ENCODE measurements at places on chromosomes 7 and 10. TPM values are rescaled to one million over a fixed set of nuclear protein-coding genes. Genes with fewer than 3 reads are reported as not detected.

DNA sequence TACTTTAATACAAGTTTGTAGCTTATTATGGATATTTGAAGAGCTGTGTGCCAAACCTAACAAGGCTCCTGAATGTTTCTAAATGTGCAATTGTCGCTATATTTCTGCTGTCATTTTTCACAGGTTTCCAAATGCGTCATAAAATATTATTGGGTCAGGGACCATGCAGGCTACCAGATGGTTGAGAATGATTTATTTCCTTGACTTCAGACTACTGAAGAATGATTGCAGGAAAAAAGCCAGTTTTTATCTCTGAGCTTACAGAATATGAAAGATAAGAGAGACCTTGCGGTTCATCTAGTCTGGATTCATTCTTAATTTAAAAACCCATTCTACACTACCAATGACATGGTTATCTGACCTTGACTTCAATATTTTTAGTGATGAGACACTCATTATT, 55.2 kb downstream of the TSPAN12 start:
- no peak overlapping the region for H3K4me3 ChIP-seq
- DNase-seq: no peak
- H3K27ac ChIP-seq: no peak overlapping the region
- peaks cover 8% of the 10 kb centered on the region for H3K4me1 ChIP-seq
- H3K27me3 ChIP-seq: no peaks in the 10 kb centered on the region
- no peaks in the 10 kb centered on the region for H3K36me3 ChIP-seq

DNA sequence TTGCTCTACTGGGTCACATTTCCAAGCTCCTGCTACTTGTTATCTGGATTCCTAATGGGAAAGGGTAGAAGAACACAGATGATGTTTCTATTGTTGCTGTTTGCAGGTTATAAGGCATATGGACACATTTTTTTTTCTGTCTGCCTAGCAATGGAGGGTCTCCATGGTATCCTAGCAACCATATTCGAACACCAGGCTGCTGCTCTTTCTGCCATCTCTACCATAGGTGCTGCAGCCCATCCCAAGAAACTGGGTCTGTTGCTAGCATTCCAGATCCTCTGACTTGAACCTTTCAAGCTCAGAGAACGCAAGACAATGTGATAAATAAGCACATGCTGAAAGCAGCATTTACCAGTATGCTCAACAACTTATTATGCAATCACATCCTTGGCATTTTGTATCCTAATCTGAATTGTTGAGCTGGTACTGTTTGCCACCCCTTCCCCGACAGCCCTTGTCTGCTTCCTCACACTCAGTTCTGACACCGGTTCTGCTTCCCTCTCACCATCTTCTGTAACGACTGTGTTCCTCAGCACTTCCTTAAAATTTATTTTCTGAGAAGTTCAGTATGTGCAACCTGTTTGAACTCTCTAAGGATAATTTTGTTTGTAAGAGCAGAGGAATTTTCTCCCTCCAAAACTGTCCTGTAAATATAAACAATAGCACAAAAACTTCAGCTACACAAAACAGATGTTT, 6.2 kb downstream of the PRKG1 start:
- no peak overlapping the region for H3K4me3 ChIP-seq
- H3K27me3 ChIP-seq: no peaks in the 10 kb centered on the region
- H3K27ac ChIP-seq: peak overlapping the region; percentile 47
- no peak for DNase-seq

DNA sequence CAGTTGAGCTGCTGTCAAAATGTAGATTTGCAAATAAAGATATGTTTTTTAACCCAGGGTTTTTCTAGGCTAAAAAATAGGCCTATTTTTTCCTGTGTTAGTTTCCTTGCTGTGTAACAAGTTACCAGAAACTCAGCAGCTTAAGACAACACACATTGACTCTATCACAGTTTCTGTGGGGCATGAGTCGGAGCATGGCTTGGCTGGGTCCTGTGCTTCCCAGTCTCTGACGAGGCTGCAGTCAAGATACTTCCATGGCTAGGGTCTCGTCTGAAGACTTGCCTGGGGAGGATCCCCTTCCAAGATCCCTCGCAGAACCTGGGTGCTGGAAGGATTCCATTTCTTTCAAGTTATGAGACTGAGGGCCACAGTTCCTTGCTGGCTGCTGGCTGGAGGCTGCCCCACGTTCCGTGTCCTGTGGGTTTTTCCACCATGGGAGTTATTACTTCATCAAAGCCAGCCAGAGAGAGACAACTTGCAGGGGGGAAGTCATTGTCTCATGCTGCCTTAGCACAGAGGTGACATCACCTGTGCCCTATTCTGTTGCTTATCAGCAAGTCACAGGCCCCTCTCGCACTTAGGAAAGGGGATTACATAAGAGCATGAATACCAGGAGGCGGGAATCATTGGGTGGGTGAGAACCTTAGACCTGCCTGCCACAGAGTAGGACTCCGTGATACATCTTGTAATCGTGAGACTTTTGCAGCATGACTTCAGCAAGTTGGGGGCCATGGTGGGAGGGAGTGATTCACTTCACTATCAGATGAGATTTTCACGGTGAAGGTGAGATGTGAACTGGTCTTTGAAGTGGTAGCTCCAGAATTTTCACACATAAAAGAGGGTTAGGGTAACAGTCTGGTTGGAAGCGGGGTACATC, 77.9 kb downstream of the CCNY start:
- H3K27ac ChIP-seq: peak overlapping the region; percentile 20
- DNase-seq: peak; percentile 56
- peaks cover 54% of the 10 kb centered on the region for H3K4me1 ChIP-seq
- no peak overlapping the region for H3K4me3 ChIP-seq
- no peaks in the 10 kb centered on the region for H3K36me3 ChIP-seq
- H3K27me3 ChIP-seq: no peaks in the 10 kb centered on the region

DNA sequence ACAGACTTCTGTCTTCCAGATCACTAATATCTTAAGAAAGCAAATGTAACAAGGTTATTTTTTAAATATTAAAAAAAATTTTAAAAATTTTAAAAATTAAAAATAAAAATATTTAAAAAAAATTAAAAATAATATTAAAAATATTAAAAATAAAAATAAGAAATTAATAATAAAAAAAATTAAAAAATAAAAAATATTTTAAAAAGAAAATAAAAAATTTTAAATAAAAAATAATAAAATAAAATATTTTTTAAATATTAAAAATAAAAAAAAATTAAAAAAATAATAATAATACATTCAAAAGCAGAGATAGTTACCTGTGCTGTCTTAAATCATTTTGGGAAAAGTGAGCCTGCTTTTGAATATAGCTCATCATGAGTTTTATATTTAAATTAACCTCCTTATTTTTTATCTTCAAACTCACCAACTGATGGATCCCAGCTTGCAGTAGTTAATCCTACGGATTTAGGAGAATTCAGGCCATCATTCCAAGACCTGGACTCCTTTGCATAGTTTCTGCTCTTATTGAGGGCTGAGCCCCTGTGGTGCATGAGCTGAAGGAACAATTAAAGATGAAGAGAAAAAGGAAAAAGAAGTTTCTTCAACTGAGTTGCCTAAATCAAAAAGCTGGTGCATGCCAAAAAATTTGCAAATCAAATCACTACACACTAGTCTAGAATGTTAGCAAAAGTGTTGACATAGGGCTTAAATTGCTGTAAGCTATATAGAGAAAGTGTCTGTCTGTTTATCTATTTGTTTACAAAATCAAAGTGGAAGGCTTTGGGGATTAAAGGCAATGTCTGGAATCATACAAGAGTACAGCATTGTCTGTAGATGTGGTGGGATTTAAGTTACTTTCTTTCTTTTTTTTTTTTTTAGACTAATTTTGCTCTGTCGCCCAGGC, 50.5 kb upstream of the ZNF438 start:
- no peak overlapping the region for H3K27ac ChIP-seq
- no peaks in the 10 kb centered on the region for H3K4me1 ChIP-seq
- no peaks in the 10 kb centered on the region for H3K27me3 ChIP-seq
- no peak overlapping the region for H3K4me3 ChIP-seq

- H3K36me3 ChIP-seq: no peaks in the 10 kb centered on the region
- no peaks in the 10 kb centered on the region for H3K27me3 ChIP-seq
- no peaks in the 10 kb centered on the region for H3K4me1 ChIP-seq
- DNase-seq: no peak
- H3K4me3 ChIP-seq: no peak overlapping the region
Observed at GRCh38 chr10:125555743-125556142, 127.2 kb downstream of the TEX36 start.

DNA sequence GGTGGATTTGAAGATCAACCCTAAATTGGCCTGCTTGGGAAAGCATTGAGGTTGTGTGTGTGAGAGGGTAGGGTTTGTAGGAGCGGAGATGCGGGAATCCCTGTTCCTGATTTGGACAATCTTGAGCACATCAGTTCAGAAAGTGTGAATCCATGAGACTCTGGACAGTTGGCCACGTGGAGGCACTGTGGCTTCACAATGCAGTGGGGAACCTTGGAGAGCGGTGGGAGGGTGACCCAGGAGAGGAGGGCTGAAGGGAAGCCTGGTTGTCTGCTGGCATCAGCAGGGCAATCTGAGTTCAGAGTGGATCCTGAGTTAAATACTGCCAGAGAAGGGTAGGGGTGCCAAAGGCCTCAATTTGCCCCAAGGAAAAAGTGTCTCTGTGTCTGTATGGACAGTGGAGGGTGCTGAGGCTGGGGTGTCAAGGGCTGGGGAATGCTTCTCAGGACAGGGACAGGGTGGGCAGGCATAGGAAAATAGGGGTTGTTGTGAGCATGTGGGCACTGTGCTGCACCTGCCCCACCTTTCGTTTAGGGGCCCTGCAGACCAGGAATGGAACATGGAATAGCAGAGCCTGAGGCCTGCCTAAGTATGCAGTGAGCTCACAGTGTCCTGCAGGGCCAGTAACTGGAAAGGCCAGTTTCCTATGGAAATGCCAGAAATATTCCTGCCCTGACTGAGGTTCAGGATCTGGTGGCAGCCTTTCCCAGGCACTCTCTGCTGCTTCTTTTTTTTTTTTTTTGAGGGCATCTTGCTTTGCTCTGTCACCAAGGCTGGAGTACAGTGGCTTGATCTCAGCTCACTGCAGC, 162.9 kb upstream of the PRSS58 start:
- H3K36me3 ChIP-seq: no peaks in the 10 kb centered on the region
- H3K4me3 ChIP-seq: no peak overlapping the region
- DNase-seq: no peak

SLC26A5 gene
- not detected for polyA plus RNA-seq

DNA sequence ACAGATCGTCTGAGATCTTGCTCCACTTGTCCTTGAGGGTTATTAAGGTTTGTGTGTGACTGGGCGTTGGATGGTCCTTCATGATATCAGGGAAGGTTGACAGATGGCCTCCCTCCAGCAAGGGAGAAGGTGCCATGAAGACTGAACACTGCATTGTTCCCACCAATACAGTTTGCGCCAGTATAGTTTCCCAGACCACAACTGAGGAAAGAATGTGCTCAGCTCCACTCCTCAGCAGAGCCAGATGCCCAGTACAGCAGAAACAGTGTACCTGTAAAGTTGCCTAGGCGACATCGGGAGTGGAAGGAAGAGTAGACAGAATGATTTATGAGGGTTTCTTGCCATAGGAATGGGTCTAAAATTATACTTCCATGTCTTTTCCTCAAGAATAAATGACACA, 137.5 kb downstream of the ST7 start:
- no peak overlapping the region for H3K27ac ChIP-seq
- no peaks in the 10 kb centered on the region for H3K27me3 ChIP-seq
- H3K36me3 ChIP-seq: no peaks in the 10 kb centered on the region

DNA sequence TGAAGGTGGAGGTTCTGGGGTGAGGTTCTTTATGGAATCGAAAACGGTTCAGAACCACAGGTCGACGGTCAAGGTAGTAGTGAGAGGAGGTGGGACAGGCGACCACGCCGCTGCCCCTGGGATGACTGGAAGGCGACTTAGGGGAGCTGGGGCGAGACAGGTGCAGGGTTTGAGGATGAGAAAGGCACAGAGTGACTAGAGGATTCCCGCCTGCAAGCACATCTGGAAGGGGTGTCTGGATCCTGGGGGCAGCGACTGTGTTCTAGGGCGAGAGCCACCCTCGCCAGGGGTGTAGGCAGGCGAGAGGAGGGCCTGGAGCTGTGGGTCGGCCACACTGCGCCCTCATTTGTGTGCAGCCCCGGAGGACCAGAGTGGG, 468 bp upstream of the IRF5 start:
- peak; percentile 40 for DNase-seq
- H3K4me3 ChIP-seq: peak overlapping the region; percentile 59

GRCh38 chr10:96511044-96511945, 2.4 kb downstream of the TLL2 start:
- no peak overlapping the region for H3K4me3 ChIP-seq
- peaks cover 26% of the 10 kb centered on the region for H3K4me1 ChIP-seq
- no peak overlapping the region for H3K27ac ChIP-seq
- no peaks in the 10 kb centered on the region for H3K36me3 ChIP-seq
- H3K27me3 ChIP-seq: no peaks in the 10 kb centered on the region
- DNase-seq: no peak

DNA sequence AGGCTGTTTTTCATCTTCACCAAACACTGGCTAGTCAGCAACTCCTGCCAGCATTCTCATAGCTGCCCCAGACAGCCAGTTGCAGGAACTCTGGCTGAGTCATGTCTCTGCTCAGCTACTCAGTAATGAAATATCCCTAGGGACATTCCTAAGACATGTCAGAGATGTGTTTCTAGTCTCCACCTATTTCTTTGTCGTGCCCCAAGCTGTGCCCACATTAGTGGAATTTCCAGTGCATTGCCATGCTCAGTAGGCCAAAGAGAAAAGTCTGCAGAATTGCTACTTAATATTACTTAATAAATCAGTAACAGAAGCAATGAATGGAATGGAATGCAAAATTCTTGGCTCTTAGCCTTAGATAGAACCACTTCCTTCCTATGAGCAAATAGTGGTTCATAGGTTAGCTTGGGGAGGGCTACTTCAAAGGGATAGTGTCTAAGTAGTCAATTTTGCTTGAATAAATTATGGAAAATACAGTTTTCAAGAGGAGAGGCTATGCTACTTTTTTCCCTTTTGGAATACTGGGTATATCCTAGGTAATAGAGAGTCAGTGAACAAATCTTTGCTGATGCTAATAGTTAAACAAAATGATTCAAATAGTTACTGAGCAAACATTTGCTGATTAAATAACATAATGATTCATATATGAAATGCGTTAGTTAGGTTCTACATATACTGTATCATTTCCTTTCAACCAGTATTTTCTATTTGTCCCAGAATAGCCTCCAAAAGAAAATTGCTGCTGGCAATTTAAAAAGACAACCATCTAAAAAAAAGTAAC, 23.6 kb upstream of the SEMA3C start:
- H3K4me3 ChIP-seq: no peak overlapping the region
- H3K27me3 ChIP-seq: no peaks in the 10 kb centered on the region
- DNase-seq: peak; percentile 83
- H3K27ac ChIP-seq: peak overlapping the region; percentile 46
- H3K36me3 ChIP-seq: no peaks in the 10 kb centered on the region
